ENCODE measurements at places on chromosomes 13 and 19.

DNA sequence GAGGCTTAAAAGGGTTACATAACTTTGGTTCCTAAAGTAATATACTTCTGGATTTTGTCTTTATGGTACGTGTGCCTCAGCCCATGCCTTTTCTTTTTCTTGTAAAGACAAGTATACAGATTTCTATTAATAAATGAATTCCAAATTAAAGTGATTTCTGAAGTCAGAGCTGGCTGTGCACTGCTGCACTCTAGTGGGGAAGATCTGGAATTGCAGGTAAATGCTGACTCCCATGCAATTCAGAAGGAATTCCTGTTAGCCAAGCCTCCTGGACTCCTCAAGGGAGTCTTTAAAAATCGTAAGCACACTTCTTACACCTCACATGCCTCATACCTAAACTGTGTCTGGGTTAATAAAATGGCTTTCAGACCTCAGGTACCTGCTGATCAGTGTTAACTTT is 118.4 kb upstream of the SLC7A1 start:
- DNase-seq: no peak

- DNase-seq: no peak
These were observed 28.5 kb downstream of the SKA3 start for GRCh38 chr13:21147827-21148226.

DNA sequence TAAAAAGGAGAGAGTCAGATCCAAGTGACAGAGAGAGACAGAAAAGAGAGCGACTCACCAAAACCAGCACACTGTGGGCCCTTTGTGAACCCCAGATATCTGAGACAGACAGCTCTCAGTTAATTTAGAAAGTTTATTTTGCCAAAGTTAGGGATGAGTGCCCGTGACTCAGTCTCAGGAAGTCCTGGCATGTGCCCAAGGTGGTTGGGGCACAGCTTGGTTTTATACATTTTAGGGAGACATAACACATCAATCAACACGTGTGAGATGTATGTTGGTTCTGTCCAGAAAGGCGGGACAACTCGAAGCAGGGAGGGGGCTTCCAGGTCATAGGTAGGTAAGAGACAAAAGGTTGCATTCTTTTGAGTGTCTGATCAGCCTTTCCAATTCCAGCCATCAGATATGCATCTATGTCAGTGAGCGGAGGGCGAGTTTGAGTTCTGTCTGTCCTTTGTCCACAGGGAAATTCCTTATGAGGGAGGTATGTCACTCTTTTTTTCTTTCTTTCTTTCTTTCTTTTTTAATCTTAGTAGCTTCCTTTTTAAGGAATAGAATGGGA is 37.2 kb upstream of the ATP11A start:
- no peak for DNase-seq

- DNase-seq: no peak
These were observed 33.3 kb downstream of the TMEM255B start for GRCh38 chr13:113792236-113792770.

- DNase-seq: no peak
These were observed 16.5 kb upstream of the RNF17 start for GRCh38 chr13:24747248-24748060.

GRCh38 chr13:86892330-86892729 is 778.8 kb upstream of the SLITRK5 start:
- no peak for DNase-seq
